ENCODE measurements at places on chromosomes 3 and 15.

DNA sequence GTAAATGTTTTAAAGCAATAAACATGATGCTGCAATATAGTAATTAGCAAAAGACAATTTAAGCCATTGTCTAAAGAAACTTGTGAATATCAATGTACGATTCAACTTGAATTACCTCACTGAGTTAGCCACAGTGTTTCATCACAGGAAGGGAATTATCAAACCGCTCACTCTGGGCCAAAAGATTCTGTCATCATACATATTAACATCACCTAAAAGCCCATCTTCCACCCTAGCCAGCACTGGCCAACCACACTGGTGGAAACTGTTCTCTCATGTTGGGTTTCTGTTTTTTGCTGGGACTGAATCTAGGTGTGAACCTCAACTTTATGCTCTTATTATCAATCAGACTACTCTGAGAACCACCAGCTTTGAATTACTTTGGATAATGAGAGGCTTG is 497.7 kb upstream of the THBS1 start:
- DNase-seq = no peak

DNA sequence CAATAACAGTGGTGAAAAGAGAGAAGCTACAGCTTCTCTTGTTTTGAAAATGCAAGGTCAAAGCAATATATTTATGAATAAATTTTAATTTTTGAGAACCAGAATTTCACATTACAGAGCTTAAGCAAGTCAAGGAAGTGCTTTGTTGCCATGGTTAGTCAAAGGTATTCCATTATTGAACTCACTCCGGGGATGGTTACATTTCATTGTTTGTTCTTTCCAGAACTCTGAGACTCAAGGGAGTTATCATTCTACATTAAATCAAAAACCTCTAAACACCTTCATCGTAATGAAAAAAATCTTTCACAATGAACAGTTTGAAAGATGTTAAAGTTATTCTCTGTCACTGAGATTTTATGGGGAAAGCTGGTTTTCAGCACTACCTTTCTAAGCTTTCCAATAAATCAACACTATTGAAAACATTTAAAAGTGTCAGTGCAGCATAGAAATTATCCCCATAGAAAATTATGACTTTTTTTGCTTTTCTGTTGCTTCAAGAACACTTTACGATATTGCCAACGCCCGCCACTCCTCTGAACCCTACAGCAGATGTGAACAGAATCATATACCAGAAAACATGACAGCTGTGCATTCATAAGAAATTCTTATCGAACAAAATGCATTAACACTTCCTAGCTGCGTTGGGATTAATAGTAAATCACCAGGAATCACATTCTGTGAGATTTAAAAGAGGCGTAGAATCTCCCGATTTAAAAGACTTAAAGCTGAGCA is 83.0 kb downstream of the OTOL1 start:
- no peak for DNase-seq

GRCh38 chr15:64152507-64153387 is 1.2 kb downstream of the SNX22 start:
- DNase-seq = no peak

DNA sequence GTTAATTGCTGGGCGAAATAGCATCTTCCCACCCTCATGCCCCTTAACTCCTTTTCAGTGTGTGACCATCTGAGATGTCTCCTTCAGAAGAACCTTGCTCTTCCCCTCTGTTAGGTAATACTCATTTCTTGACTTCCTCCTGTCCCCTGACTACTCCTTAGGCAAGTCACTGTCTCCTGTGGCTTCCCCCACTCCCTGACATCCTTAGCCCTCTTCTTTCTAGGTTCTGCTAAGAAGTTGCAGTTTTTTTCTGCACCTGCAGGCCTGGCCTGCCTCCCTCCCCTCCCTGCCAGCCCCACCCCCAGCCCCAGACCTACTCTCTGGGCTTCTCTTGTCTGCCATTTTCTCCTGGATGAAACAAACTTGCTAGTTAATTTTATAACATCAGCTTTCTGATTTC is 15.2 kb upstream of the EID1 start:
- DNase-seq = no peak

DNA sequence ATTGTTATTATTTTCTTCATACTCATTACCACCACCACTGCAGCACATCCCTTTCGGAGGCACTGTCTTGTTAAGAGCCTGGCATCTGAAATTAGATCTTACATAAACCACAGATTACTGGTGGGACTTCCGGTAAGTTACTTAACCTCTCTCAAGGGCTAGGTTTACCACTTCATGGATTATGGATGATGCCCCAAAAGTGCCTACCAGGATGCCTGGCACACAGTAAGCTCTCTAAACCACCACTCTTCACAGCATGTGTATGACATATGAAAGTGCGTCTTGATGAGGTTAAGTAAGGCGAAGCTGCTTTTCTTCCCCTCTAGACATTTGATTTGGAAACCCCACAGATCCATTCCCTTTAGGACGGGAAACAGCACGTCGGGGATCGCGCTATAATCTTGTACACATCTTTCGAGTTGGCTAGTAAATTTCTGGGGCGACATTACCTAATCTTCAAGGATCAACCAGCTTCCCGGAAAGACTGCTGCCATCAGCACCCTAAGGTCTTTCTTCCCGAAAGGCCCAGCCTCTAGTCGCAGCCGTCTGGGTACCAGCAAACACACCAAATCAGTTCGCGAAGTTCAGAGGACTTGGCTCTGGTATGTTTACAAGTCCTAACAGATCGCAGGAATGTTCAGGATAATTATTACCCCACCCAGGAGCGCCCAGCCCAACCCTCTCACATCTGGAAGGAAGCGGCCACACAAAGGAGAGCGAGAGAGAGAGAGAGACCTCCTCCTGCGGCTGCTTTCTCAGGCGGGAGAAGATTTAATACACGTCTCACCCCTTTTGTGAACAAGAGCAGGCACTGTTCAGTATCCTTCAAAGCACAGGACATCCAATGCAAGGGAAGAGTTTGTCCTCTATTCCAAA is 155.1 kb upstream of the FRMD4B start:
- DNase-seq = no peak

DNA sequence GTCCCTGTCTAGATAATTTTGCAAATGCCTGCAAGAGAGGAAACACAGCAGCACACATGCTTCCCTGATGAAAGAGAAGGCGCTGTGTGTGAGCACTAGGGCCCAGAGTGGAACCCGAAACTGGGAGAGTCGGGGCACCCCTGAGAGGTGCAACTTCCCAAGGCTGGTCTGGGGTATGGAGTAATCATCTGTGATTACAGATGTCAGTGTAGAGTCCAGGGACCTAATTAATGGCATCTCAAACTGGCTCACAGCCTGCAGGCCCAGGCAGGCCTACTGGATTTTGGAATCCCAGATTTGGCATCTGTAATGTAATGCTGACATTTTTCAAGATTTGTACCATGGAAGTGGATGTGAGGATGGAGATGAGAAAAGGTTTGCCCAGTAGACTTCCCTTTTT is 29.4 kb downstream of the PGPEP1L start:
- no peak for DNase-seq

GRCh38 chr3:8776406-8776805 is 7.0 kb upstream of the OXTR start:
- no peak for DNase-seq

- DNase-seq = no peak
Observed at GRCh38 chr15:88048755-88049154, 207.8 kb downstream of the NTRK3 start.

- DNase-seq = no peak
Observed at GRCh38 chr15:89023311-89023961, 64.8 kb upstream of the ABHD2 start.

DNA sequence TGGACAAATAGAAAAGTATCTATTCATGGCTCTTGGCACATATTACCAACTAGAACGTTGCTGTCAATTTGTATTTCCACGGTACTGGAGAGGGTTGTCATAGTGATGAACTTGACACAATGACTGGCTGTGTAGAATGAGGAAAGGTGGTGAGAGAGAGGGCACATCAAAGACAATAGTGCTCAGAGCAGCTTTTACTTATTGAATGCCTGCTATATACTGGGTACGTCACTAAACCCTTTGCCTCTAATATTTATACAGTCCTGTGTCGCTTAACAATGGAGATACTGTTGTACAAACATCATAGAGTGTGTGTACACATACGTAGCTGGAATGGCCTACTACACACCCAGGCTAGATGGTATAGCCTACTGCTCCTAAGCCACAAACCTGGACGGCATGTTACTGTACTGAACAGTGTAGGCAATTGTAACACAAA is 8.3 kb downstream of the TMPRSS7 start:
- no peak for DNase-seq

GRCh38 chr3:163878396-163878795 is 1199.9 kb downstream of the SI start:
- no peak for DNase-seq

DNA sequence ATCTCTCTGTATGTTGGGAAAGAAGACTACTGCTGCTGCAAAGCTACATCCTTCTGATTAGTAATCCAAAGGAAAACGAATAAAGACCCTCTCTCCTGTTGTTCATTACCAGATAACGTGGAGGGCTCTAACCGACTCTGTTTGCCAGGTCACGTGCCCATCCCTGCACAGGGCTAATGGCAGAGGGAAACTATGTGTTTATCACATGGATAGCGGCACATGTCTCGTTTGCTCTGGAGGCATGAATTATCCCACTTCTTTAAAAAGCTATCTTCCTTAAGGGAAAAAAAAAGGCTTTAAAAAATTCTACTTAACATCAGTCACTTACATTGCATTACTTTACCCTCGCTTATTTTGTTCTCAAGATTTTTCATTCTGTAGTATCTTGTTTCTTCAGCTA is 32.9 kb upstream of the APEH start:
- DNase-seq = no peak

DNA sequence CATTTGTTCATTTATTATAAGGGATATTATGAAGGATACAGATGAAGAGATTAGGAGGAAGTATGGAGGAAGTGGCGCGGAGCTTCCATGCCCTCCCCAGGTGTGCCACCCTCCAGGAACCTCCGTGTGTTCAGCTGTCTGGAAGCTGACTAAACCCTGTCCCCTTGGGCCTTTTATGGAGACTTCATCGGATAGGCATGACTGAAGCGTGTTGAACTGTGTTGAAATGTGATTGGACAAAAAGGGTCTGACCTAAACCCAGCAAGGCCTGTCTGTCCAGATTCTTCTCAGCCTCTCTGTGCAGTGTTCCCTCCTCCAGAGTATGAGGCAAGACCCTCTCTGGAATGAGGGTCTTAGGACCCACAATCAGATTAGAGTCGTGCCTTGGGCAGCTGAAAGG is 31.7 kb downstream of the HACD3 start:
- no peak for DNase-seq

GRCh38 chr15:99732751-99733267 is 428 bp downstream of the LYSMD4 start:
- no peak for DNase-seq

DNA sequence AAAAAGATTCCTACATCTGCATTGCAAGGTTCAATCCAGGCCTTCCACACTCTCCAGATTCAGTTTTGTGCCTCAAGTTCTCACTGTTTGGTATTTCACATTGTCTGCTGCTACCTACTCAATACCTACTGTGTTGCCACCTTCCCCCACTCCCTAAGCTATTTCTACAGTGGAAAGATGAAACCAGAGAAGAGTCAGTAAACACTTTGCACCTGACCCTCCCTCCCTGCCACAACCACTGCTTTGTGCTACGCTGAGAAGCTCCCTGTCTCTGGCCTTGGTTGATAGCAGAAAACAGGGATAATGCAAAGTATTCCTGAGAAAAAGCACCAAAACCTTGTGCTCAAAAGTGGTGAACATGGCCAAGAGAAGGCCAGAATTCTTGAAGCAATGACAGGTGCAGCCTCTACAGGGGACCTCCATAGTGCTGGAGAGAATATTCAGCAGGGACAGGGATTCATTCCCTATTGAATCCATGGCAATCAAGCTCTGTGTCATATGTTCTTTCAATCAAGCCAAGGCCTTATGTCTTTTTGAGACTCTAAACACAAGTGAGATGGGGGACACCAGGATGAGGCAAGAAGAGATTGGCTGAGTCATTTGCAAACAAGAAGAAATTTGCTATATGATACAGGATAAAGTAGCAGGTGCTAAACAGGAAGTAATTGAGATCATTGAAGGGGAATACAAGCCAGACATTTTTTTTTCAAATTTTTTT is 83.5 kb upstream of the LIPC start:
- no peak for DNase-seq

DNA sequence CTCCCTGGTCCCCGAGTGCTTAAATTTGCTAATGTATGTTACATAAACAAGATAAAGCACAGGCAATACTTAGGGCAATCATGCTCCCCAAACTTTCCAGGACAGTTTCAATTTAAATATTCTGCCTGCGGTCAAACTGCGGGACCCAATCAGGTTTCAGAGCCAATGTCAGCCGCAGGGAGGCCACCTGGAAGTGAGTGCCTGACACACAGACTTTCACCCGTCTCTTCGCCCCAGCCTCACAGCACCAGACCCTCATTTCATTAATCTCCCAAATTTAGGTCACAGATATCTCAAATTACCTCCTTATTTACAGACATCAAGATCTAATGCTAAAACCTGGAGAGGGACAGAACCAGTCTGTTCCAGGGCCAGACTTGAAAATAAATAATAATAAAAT is 107.2 kb upstream of the ALDH1A3 start:
- no peak for DNase-seq

DNA sequence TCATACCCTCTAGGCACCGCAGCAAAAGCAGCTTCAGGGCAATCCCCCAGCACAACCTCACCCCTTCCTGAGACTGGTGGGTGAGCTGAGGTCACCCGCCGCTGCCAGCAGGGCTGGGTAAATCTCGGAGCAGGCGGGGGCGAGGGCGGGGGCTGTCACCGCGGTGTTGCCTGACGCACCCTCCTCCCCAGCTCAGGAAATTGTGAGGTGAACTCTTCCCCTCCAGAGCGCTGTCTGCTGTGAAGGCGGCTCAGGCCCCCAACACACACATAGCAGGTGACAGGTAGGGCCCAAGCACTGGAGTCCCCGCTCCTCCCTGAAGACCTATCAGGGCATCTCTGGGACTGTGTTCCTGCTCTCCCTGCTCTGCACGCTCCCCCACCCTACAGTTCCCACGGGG is 30.2 kb upstream of the FURIN start:
- DNase-seq = peak; percentile 51

DNA sequence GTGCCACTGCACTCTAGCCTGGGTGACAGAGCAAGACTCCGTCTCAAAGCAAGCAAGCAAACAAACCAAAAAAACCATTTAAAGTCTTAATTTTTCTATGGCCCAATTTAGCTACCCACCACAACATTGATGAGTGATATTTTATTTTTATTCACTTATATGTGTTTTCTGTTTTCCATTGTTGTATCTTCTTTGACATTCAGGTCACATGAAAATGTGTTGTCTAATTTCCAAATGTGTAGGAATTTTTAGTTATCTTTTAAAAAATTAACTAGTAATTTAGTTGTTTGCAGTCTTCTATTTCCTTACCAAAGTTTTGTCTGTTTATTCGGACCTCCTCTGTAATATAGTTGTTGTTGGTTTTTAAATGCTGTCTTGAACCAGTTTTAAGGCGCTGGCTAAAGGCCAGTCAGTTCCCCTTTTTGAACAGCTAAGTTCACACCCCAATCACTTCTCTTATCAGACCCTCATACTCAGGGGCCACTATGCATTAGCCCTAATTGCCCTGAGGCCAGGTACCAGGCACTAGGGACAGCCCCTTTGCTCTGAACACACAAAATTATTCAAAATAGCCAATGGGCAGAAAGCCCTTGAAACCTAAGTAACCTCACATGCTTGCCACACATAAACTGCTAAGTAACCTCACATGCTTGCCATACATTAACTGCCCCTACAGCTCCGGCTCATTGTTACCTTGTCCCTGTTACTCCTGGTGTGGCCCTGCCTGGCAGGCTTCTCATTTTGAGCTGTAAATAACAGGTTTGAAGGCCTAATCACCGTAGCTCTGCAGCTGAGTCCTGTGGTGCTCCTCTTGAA is 4.3 kb upstream of the CCR4 start:
- no peak for DNase-seq

GRCh38 chr3:197533396-197533795 is 22.4 kb downstream of the BDH1 start:
- no peak for DNase-seq

All from T follicular helper cell (primary cell).